ENCODE measurements at places on chromosomes 2 and 18. TPM values are rescaled to one million over a fixed set of nuclear protein-coding genes. Genes with fewer than 3 reads are reported as not detected.

PIGN gene
- 24.6 TPM for total RNA-seq

FAM237A gene
- total RNA-seq, result not detected

IKZF2 gene
- 1.2 TPM for total RNA-seq

MYO3B gene
- not detected for total RNA-seq

GPBAR1 gene
- total RNA-seq, result not detected

TEKT4 gene
- not detected for total RNA-seq

UGT1A3 gene
- not detected for total RNA-seq

ZNG1B gene
- 13.0 TPM for total RNA-seq

KLF11 gene
- total RNA-seq, result 10.7 TPM

POTEF gene
- under 0.01 TPM for total RNA-seq

RFTN2 gene
- total RNA-seq, result 4.4 TPM

PROC gene
- not detected for total RNA-seq

NYAP2 gene
- total RNA-seq, result not detected

TUBB6 gene
- total RNA-seq, result 1,389 TPM

PAX8 gene
- total RNA-seq, result 2.1 TPM

CNNM3 gene
- total RNA-seq, result 5.1 TPM

HS1BP3 gene
- total RNA-seq, result 35.8 TPM

SIX3 gene
- not detected for total RNA-seq

ARL4C gene
- total RNA-seq, result 3.3 TPM

CXCR1 gene
- total RNA-seq, result not detected

GPR39 gene
- 0.07 TPM for total RNA-seq

TEX44 gene
- not detected for total RNA-seq

MGAT4A gene
- 68.6 TPM for total RNA-seq

RAMP1 gene
- not detected for total RNA-seq

PREB gene
- 47.0 TPM for total RNA-seq

SLC11A1 gene
- under 0.01 TPM for total RNA-seq

Measured in mammary microvascular endothelial cell (primary cell).